D341Med (cell line): ENCODE measurements at places on chromosomes 7 and 10.

GRCh38 chr7:152511736-152512135 lies 75.9 kb upstream of the KMT2C start:
- DNase-seq, result no peak

GRCh38 chr10:125868372-125868975 lies 12.6 kb downstream of the DHX32 start:
- peak; percentile 29 for DNase-seq

DNA sequence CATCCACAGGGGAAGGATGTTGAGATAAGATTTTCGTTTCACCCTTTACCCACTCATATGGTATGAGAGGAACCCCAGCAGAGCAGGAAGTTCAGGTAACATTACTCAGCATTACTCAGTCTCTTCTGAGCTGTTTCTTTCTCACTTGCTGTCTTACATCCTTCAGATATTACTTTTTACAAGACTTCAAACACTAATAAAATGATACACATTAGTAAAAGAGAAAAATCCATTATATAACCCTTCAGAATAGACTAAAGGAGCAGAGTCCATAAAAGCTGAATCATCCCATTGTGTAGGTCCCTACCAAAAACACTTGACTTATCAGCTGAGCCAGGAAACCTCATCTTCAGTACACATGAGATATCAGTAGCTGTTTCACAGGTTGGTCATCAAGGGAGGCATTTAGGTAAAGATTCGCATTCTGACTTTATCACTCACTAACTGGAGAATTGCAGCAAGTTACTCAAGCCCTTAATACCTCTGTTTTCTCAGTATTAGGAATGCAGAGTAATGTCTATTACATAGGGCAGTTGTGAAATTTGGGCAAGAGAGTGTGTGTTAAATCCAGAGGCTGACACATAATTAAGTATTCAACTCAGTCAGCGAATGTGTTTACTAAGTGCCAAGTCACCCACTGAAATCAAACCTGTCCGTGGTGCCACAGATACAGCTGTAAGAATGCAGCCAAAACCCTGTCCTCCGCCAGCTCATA lies 44.7 kb downstream of the KLF6 start:
- DNase-seq, result no peak

DNA sequence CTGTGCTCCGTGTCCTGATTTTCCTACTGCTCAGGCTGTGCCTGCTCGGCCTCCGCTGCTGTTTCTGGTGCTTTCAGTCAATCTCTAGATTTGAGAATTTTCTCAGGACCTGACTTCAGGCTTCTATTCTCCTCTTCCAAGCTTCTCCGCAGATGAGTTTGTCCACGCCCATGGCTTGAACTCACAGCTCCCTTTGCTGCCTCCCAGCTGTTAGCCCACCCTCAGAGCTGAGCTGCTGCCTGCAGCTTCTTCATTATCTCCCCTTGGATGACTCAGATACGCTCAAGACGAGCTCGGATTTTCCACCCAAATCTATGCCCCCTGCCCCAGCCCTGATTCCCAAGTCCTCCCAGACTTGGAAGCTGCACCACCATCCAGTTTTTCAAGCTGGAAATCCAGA lies 104.7 kb downstream of the FGFR2 start:
- DNase-seq, result no peak

GRCh38 chr7:32177232-32177631 lies 107.0 kb upstream of the PDE1C start:
- no peak for DNase-seq

GRCh38 chr10:12255048-12255447 lies 59.1 kb downstream of the CDC123 start:
- no peak for DNase-seq

DNA sequence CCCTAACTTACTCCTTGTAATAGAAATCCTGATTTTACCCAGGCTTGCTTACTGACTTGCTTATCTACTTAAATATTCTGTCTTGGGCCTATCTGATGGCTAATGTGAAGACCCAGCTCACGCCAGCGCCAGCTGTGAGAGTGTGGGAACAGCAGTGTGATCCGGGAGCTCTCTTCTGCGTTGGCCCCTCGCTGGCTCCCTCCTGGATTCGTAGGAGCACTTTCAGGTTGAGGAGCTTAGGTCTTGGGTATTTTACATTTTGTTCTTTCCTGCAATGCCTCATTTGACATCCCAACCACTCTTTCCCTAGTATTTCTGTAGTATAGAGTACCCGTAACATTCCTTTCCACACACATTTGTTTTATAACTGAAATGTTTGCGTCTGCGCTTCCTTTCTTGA lies 51.7 kb downstream of the CREM start:
- no peak for DNase-seq

DNA sequence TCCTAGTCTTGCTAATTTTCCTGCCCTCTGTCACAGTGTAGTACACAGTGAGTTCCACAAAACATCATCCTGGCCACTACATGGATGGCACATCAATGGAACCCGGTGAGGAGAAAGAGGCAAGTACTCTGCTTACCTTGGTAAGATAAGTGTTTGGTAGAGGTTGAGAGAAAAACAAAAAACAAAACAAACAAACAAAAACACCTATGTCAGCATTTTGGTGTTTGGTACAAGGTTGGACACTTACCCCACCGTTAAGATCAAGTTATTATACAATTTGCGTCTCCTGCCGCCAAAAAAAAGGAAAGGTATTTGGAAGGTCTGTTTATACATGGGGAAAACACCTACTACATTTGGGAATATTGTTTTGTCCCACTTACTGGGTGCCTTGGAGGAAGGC lies 72.7 kb downstream of the ZNF248 start:
- DNase-seq, result no peak

DNA sequence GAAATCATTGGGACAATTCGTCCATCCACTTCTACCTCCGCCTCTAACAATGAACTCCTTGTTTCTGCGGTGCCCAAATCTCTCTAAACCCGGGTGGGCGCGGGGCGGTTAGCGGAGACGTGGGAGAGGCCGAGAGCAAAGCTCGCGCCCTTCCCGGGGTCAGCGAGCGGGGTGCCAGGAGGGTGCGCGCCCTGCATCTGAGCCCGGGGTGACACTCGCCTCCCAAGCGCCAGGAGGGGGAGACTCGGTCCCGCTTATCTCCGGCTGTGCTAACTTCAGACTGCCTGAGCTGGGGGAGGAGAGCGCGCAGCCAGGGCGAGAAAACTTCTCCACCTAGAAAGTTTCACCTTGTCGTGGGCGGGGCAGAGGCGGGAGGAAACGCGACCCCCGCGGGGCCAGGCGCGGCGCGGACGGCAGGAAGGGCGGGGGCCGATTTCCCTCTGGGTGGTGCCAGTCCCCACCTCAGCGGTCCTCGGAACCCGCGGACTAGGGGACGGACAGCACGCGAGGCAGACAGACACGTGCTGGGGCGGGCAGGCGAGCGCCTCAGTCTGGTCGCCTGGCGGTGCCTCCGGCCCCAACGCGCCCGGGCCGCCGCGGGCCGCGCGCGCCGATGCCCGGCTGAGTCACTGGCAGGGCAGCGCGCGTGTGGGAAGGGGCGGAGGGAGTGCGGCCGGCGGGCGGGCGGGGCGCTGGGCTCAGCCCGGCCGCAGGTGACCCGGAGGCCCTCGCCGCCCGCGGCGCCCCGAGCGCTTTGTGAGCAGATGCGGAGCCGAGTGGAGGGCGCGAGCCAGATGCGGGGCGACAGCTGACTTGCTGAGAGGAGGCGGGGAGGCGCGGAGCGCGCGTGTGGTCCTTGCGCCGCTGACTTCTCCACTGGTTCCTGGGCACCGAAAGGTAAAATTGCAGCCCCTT lies at the start of gene MET:
Gene MET (plus strand): TSS at position 516 of the 915 bp plus-strand sequence. CDS start 26,889 bp downstream, outside the sequence.
- DNase-seq, result peak; percentile 67

GRCh38 chr10:46520941-46521340 lies 35.5 kb downstream of the GPRIN2 start:
- DNase-seq, result no peak

GRCh38 chr10:122495406-122496340 lies 34.3 kb downstream of the HTRA1 start:
- DNase-seq, result no peak

DNA sequence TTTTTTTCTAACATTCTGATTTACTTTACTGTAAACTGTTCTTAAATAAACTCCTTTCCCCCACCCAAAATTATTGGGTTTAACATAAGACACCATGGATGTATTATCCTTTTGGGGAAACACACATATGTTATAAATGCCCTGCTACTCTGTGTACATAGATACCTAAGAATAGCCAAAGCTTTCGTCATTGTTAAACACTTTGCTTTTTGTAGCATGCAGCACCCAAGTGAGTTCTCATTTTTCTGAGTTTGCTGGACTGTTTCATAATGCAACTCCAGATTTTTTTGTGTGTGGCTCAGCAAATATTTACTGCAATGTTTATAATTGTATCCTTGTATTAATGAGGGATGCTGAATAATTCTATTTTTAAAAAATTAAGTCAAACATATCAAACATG lies 86.9 kb downstream of the VTI1A start:
- DNase-seq, result no peak
